ENCODE measurements at places on chromosomes 5 and 9.

DNA sequence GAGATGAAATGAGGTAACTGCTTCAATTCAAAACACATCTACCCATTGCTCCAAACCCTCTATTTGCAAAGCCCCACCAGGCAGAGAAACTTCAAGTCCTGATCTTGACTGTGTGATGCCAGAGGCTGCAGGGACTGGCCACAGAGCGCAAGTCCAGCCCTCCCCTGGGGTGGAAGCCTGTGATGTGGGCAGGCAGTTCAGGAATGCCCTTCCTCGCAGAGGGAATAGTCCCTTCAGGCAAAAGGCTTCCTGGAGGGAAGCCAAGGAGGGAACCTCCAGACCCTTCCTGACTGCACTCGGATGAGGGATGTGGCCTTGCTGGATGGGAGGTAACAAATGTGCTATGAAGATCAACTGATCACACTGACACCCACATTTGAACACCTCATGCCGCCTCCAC is 131.2 kb downstream of the SLIT3 start:
- H3K36me3 ChIP-seq: no peaks in the 10 kb centered on the region
- peaks cover 4% of the 10 kb centered on the region for H3K27me3 ChIP-seq
- H3K27ac ChIP-seq: no peak overlapping the region
- no peak overlapping the region for H3K4me3 ChIP-seq

DNA sequence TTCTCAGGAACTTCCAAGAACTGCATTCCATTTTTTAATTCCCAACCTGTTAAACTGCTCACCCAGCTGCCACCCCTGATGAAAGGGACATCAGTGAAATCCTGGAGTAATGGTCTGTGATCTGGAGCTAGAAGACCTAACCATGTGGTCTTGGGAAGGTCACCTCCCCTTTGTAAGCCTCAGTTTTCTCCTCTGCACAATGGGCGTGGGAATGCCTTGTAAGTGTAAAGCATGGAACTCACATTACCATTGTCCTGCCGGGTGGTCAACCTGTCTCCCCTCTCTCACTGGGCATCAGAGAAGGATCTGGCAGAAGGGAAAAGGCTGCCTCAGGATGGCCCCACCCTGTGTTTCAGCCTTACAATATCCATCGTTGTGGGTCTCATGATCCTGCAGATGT is 15.3 kb upstream of the CCDC180 start:
- DNase-seq: no peak
- peaks cover 4% of the 10 kb centered on the region for H3K4me1 ChIP-seq
- no peak overlapping the region for H3K27ac ChIP-seq
- no peak overlapping the region for H3K4me3 ChIP-seq

- H3K27ac ChIP-seq: no peak overlapping the region
- DNase-seq: no peak
- H3K36me3 ChIP-seq: peaks cover 53% of the 10 kb centered on the region
- H3K27me3 ChIP-seq: no peaks in the 10 kb centered on the region
Observed at GRCh38 chr5:32261198-32261597, 51.5 kb downstream of the MTMR12 start.

DNA sequence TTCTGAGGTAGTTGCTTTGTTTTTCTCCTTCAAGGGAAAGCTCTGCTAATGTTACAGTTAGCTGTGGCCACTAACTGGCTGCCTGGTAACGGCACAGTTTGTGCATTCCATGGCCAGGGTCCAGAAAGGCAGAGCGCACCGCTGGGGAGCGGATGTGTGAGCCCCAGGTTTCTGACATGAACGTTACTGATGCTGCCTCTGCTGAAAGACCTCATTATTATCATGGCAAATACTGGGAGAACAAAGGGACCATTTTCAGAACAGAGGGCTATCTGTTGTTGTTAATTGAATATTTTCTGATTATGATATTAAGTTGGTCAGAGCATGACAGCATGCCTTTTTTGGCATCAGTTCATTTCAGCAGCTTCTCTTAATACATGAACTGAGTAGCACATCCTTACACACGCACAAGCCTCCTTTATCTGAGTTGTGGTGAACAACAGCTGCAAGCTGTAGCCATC is 134.1 kb downstream of the NUDT12 start:
- DNase-seq: no peak
- H3K27me3 ChIP-seq: no peaks in the 10 kb centered on the region
- no peaks in the 10 kb centered on the region for H3K36me3 ChIP-seq
- peaks cover 19% of the 10 kb centered on the region for H3K4me1 ChIP-seq

DNA sequence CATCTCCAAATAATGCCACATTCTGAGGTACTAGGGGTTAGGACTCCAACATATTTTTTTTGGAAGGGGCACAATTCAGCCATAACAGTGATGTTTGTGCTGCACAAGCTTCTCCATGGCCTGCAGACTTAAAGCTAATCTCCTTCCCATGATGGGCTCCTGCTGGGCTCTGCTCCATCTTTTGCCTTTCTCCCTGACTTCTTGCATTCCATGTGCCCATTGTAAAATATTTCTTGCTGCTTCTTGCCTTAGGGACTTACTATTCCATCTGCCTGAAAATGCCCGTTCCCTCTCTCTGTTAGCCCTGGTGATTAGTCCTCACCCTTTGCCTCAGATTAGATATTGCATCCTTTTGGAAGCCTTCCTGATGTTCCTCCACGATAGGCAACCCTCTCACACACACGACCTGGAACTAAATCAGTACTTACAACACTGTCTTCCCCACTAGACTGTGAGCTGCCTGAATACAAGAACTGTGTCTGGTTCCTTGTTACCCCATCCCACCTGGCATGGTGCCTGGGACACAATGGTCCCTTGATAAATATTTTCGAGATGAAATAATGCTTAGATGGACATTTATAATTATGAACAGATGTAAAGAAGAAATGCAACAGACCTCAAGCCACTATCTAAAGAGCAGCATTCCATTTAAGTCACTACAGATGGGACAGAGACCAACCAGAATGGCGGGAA is 33.5 kb downstream of the OR1J1 start:
- no peaks in the 10 kb centered on the region for H3K4me1 ChIP-seq
- no peaks in the 10 kb centered on the region for H3K36me3 ChIP-seq
- H3K27me3 ChIP-seq: peaks cover 2% of the 10 kb centered on the region
- DNase-seq: no peak
- H3K27ac ChIP-seq: no peak overlapping the region

GRCh38 chr9:1709347-1709746 is 305.8 kb upstream of the SMARCA2 start:
- peaks cover 11% of the 10 kb centered on the region for H3K4me1 ChIP-seq
- H3K4me3 ChIP-seq: no peak overlapping the region
- H3K36me3 ChIP-seq: no peaks in the 10 kb centered on the region
- no peak overlapping the region for H3K27ac ChIP-seq
- no peaks in the 10 kb centered on the region for H3K27me3 ChIP-seq

DNA sequence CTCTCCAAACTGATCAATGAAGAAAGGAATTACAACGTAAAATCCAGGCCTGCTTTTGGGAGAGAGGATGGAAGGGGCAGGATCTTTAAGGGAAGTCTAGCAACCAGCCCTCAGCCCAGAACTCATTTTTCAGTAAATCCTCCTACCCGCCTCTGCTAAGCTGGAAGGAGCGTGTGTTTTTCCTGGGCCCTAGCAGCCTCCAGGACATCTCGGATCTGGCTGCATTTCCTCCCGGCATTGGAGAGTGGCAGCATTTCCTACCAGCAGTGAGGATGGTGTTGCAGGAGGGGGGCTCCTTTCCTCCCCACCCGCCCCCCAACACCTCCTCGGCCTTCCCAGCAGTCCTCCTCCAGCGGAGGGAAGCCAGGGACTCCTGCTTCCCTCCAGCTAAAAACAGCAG is 54.5 kb downstream of the DCP2 start:
- peak overlapping the region; percentile 82 for H3K27ac ChIP-seq
- peaks cover 16% of the 10 kb centered on the region for H3K4me1 ChIP-seq
- H3K36me3 ChIP-seq: peaks cover 33% of the 10 kb centered on the region
- H3K4me3 ChIP-seq: no peak overlapping the region
- no peaks in the 10 kb centered on the region for H3K27me3 ChIP-seq

GRCh38 chr9:135320943-135321342 is 158.6 kb upstream of the PPP1R26 start:
- no peaks in the 10 kb centered on the region for H3K36me3 ChIP-seq
- H3K27ac ChIP-seq: no peak overlapping the region
- no peaks in the 10 kb centered on the region for H3K4me1 ChIP-seq

GRCh38 chr5:179154991-179155955 is 95.1 kb downstream of the ZNF354C start:
- H3K4me1 ChIP-seq: no peaks in the 10 kb centered on the region
- H3K27ac ChIP-seq: no peak overlapping the region
- H3K36me3 ChIP-seq: no peaks in the 10 kb centered on the region

GRCh38 chr9:129523943-129524581 is 96.8 kb downstream of the C9orf50 start:
- H3K4me3 ChIP-seq: no peak overlapping the region
- H3K27ac ChIP-seq: peak overlapping the region; percentile 32
- H3K27me3 ChIP-seq: no peaks in the 10 kb centered on the region
- no peak for DNase-seq
- H3K36me3 ChIP-seq: peaks cover 20% of the 10 kb centered on the region
- H3K4me1 ChIP-seq: peaks cover 14% of the 10 kb centered on the region

DNA sequence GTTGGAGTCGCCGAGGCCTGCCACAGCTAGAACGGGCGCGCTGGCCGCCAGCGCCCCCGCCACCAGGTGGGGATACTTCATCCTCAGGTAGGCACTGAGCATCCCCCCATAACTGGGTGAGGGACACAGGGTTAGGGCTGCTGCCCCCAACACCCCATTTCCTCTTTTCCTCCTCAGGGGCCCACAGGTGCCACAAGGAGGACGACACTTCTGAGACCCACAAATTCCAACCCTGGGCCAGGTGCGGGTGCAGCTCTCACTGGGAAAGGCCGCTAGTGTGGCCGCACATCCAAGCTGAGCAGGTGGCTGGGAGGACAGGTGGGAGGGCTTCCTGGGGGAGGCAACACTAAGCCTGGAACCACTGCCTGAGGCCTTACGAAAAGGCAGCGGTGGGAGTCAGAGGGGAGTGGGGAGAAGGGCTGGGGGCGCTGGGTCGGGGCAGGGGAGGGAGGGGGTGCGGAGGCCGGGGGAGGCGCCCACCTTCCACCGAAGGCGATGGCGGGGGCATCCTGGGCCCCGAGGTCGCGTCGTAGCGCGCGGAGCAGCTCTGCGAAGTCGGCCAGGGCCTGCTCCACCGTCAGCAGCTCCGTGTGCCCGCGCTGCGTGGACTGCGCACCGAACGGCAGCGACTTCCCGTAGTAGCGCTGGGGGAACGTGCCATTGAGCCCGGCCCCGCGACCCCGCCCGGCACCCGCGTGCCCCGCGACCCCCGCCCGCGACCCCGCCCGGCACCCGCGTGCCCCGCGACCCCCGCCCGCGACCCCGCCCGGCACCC is 961 bp downstream of the DPP7 start:
- no peak for DNase-seq
- H3K27ac ChIP-seq: no peak overlapping the region
- peak overlapping the region; percentile 58 for H3K4me3 ChIP-seq

GRCh38 chr9:134570151-134570621 is 71.4 kb upstream of the COL5A1 start:
- H3K27ac ChIP-seq: peak overlapping the region; percentile 35
- no peaks in the 10 kb centered on the region for H3K27me3 ChIP-seq
- peaks cover 2% of the 10 kb centered on the region for H3K4me1 ChIP-seq
- no peaks in the 10 kb centered on the region for H3K36me3 ChIP-seq

GRCh38 chr9:2180154-2180553 is 165.0 kb downstream of the SMARCA2 start:
- no peak for DNase-seq
- H3K4me3 ChIP-seq: peak overlapping the region; percentile 1
- no peaks in the 10 kb centered on the region for H3K27me3 ChIP-seq
- H3K4me1 ChIP-seq: peaks cover 47% of the 10 kb centered on the region
- H3K27ac ChIP-seq: peak overlapping the region; percentile 94
- H3K36me3 ChIP-seq: peaks cover 13% of the 10 kb centered on the region

DNA sequence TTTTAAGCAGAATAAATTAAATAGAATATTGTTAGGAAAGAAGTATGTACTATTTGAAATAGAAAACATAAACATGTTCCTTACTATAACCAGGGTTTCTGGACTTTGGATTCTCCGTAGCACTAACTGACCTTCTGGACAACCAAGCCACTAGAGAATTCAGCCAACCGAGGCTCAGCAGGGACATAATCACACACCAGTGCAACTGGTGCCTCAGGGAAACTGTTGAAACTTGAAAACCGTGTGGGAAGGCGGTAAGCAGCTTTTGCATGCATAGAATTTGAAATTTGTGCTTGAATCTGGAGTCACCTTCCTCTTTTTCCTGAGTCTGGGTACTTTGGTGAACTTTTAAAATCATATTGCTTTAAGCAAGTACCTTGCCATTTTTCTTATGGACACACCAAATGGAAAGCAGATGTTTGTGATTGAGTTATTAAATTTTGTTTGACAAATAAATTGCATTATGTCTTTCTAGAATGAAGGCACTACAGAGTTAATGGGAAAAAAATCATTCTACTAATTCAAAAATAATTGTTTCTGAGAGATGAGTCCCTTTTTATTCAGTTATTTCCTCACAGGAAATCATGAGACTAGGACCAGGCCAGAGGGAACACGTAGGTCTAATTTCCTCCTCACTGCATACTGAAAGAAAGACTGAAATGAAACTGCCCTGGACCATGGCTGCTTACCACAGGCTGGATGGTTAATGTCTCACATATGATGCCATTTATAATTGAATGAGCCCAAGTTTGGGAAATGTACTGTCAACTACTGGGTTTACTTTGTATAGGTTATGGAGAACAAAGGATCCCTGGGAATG is 20.6 kb upstream of the SCAMP1 start:
- DNase-seq: no peak
- no peaks in the 10 kb centered on the region for H3K4me1 ChIP-seq
- H3K36me3 ChIP-seq: peaks cover 12% of the 10 kb centered on the region
- H3K27ac ChIP-seq: no peak overlapping the region
- H3K27me3 ChIP-seq: no peaks in the 10 kb centered on the region
- H3K4me3 ChIP-seq: no peak overlapping the region

- H3K27ac ChIP-seq: peak overlapping the region; percentile 14
- H3K36me3 ChIP-seq: no peaks in the 10 kb centered on the region
- peaks cover 46% of the 10 kb centered on the region for H3K4me1 ChIP-seq
- no peak for DNase-seq
Observed at GRCh38 chr9:12272471-12273120, 420.6 kb upstream of the TYRP1 start.

DNA sequence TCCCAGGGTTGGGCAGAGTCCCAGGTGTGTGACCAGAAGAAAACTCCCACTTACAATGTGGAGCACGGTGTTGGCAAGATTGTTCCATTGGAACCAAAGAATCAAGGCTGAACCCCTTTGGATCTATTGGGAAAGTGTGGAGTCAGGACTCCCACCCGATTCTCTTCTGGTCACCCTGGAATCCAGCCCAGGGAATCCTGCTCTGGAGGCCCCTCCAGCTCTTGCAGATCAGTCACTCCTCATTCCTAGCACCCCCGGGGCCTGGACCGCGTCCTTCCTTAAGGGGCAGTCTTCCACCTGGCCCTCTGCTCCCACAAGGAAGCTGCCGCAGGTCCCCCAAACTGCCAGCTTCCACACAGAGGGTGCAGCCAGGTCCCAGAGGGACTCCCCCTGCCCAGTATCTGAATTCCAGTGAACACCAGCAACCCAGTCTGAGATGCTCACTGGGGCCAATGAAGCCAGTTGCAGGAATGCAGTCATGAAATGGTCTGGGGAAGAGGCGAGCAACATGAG is 170.1 kb downstream of the GADD45G start:
- peaks cover 26% of the 10 kb centered on the region for H3K27me3 ChIP-seq
- no peaks in the 10 kb centered on the region for H3K36me3 ChIP-seq
- no peak overlapping the region for H3K4me3 ChIP-seq
- H3K27ac ChIP-seq: no peak overlapping the region
- H3K4me1 ChIP-seq: peaks cover 26% of the 10 kb centered on the region

- H3K36me3 ChIP-seq: no peaks in the 10 kb centered on the region
- H3K27me3 ChIP-seq: peaks cover 9% of the 10 kb centered on the region
- peaks cover 8% of the 10 kb centered on the region for H3K4me1 ChIP-seq
- H3K4me3 ChIP-seq: no peak overlapping the region
- no peak for DNase-seq
Observed at GRCh38 chr5:168600409-168600808, 21.2 kb upstream of the PANK3 start.

- H3K4me3 ChIP-seq: no peak overlapping the region
- no peaks in the 10 kb centered on the region for H3K36me3 ChIP-seq
- H3K4me1 ChIP-seq: peaks cover 12% of the 10 kb centered on the region
Observed at GRCh38 chr5:79872291-79872690, 118.8 kb downstream of the MTX3 start.

Measured in mesothelial cell of epicardium (in vitro differentiated cells).